Esophagus muscularis mucosa (tissue), 4 donors: ENCODE measurements at places on chromosomes 4 and X.

DNA sequence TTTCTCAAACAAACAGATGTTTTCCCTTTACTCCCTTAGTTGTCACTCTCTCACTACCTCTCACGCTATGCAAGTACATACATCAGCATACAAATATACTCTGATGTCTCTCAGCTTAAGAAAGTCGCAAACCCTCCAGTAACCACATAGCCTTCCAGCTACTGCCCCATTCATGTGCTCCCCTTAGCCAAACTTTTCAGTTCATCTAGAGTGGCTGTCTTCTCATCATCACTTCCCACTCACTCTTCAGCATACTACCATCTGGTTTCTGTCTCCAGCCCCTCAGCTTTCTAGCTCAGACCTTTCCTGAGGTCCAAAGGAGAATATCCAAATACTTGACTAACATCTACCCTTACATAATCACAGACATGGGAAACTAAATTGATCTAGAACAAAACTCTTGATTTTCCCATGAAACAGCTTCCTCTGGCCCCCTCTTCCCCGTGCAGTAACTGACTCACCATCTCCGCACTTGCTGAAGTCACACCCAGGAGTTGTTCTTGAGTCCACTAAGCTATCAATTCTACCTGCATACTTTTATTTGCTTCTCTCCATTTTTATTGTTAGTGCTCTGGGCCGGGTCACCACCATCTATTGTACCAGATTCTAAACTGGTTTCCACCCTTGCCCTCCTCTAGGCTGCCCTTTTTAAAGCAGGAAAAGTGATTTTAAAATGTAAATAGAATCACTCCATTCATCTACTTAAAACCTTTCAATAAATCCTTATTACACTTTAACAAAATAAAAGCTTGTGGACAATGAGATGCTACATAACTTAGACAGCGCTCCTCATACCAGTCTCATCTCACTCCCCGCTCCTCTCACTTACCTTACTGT, 57.2 kb downstream of the CASP6 start:
- DNase-seq, result no peak

- DNase-seq, result peak; percentile 91
Observed at GRCh38 chrX:1507511-1508463, 29.2 kb downstream of the P2RY8 start.

DNA sequence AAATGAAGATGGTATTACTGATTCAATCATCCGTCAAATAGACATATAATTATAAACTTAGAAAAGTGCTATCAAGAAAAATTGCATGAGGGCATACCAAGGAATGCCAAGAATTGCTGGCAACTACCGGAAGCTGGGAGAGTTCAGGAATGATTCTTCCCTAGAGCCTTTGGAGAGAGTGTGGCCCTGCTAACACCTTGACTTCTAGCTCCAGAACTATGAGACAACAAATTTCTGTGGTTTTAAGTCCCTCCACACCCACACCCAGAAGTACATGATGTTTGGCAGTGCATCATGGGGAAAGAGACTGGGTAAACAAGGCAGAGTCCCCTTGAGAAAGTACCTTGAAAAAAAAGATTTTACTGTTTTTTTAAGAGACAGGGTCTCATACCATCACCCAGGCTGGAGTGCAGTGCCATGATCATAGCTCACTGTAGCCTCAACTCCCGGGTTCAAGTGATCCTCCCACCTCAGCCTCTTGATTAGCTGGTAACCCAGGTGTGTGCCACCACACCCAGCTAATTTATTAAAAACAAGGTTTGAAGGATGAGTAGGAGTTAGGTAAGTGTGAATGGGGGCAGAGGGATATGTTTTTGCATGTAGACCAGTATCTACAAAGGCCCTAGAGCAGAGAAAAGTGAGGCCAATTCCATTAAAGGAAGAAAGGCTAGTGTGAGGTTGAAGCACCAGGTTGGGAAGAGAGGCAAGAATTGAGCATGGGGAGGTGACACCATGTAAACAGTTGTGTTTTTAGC, 53.1 kb downstream of the GSX2 start:
- DNase-seq, result no peak

DNA sequence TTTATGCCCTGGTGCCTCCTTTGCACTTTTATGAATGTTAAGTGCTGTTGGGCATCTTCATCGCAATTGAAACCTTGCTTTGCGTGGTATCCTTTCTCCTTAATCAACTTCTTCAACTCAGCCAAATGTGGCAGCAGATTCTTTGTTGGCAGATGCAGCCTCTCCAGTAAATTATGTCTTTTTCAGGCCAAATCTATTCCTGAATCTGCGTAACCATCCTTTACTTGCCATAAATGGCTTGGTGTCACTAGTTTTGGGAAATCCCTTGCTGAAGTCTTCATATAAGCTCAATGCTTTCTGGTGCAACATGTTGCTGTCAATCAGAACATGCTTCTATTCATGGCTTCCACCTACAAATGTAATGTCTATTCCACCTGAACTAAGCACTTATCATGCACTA, 457.5 kb downstream of the FGF13 start:
- DNase-seq, result no peak

DNA sequence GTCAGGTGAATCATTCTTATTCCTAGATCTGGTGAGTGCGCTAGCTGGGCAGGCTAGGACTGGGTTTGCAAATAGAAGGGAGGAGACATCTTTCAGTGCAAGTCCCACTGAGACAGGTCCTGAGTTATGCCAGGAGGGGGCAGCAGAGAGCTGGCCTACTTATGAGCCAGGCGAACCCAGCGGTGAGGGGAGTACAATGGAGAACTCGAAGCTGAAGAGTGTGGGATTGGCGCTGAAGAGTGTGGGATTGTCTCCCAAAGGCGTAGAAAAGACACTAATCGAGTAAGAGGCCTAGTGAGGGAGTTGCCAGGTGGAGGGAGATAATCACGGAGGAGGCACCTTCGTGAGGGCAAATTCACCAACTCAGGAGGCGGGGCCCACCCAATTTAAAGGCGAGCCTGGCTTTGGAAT, 91.7 kb upstream of the CXorf66 start:
- DNase-seq, result no peak

GRCh38 chr4:94758700-94759399, 1.1 kb downstream of the BMPR1B start:
- DNase-seq, result no peak

DNA sequence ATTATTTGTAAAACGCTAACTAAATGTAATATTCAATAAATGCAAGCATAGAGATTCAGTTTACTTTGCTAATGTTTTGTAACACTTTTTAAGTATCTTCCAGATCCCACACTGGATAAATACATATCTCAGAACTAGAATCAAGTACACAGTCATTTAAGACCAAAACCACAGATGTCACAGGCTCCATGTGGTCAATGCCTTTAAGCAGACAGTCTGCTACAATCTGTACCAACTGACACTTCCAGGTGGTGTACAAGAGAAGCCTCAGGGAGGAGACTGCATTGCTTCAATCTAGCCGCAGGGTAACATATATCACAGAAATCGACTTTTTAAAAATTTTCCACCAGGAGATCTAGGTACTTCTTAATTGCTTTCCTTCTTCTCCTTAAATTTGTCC, 229.6 kb upstream of the DIAPH2 start:
- no peak for DNase-seq

DNA sequence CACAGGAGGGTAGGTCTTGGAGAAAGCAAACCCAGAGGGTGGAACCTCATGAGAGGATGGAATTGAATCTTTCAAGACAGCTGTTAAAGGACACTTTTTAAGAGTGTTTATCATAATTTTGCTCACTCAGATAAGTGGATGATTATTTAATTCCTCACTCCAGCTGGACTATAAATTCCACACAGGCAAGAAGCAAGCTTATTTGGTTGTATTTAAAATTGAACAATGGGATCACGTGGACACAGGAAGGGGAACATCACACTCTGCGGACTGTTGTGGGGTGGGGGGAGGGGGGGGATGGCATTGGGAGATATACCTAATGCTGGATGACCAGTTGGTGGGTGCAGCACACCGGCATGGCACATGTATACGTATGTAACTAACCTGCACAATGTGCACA, 116.3 kb downstream of the DHRSX start:
- DNase-seq, result no peak

- DNase-seq, result no peak
Observed at GRCh38 chr4:187576751-187577150, 418.8 kb upstream of the ZFP42 start.

DNA sequence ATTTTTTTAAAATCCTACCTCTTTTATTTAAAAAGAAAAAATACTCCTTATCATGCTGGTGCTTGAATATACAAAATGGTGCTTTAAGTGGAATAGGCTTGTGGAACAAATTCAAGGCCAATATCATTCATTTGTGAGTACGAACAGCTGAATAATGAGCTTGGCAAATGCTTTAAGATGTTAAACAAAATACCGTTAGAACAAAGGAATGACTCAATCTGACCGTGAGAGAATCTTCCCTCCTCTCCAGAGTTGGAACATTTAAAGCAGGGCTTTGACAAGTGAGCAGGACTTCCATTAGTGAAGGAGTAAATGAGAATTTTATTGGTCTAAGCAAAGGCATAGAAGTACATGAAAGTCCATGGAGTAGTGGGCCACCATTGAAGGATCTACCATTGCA, 74.5 kb downstream of the DCLK2 start:
- no peak for DNase-seq

GRCh38 chrX:54920610-54921426, at the start of gene TRO:
Gene TRO (plus strand): TSS chrX:54920824. CDS start chrX:54922247, 1,423 bp downstream.
- DNase-seq, result no peak

DNA sequence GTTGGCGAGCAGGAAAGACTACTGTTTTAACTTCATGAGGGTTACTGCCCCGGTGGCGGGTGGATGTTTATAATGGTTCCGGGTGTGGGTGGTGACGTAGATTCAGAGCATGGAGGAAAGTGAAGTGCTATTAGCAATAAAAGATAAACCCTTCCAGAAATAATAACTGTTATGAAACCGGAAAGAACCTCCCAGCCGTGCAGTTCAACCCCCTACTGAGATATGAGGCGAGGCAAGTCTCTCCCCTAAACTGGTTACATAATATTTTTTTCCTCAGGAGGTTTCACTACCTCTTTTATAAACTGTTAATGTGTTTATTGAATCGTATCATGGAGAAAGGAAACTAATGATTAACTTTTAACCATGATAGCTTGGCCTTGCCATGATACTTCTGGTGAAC, 33.9 kb upstream of the STIM2 start:
- DNase-seq, result no peak

- no peak for DNase-seq
Observed at GRCh38 chr4:28313729-28314713, 1453.4 kb downstream of the STIM2 start.

GRCh38 chrX:130097507-130098209, 12.6 kb downstream of the ELF4 start:
- DNase-seq, result no peak

DNA sequence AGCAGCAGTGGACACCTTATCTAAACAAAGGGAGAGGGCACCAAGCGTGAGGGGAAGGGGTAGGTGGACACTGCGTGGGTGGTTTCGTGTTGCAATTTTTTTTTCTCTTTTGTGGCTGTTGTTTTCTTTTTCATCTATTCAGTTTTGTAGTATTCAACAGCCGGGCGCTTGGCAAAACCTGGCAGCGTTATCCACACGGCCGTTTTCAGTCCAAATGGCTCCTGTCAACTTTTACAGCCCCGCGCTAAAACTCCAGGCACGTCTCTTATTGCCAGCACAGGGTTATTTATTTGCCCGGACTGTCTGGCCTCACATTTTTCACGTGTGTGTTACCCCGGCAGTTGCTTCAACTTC, 192.2 kb downstream of the BCOR start:
- no peak for DNase-seq

- DNase-seq, result no peak
Observed at GRCh38 chr4:137394018-137394417, 138.3 kb downstream of the PCDH18 start.

DNA sequence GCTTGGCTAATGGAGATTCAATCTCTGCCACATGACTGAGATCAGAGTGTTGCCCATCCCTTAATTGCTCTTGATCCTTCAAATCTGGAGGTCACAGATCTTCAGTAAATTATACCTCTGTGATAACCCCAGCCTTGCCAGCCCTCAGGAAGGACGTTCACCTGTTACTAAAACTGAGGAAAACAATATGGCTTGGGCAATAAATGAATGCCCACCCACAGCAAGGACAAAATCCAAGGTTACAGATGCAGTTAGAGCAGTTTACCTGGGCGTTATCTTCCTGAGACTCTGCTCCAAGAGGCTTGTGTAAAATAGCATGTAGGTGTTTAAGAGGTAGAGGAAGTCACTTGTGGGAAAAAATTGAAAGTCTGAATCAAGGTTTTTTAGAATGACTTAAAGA, 69.3 kb upstream of the MAOA start:
- no peak for DNase-seq

GRCh38 chr4:154998284-154998683, 210.2 kb upstream of the NPY2R start:
- no peak for DNase-seq

GRCh38 chrX:69152417-69152841, 12.8 kb downstream of the PJA1 start:
- DNase-seq, result peak; percentile 29

GRCh38 chrX:39866229-39866628, 231.5 kb downstream of the BCOR start:
- DNase-seq, result no peak
